ENCODE measurements at places on chromosomes 13 and 19.

- no peak for DNase-seq
These were observed 1373.6 kb upstream of the SPRY2 start for GRCh38 chr13:81714513-81714912.

DNA sequence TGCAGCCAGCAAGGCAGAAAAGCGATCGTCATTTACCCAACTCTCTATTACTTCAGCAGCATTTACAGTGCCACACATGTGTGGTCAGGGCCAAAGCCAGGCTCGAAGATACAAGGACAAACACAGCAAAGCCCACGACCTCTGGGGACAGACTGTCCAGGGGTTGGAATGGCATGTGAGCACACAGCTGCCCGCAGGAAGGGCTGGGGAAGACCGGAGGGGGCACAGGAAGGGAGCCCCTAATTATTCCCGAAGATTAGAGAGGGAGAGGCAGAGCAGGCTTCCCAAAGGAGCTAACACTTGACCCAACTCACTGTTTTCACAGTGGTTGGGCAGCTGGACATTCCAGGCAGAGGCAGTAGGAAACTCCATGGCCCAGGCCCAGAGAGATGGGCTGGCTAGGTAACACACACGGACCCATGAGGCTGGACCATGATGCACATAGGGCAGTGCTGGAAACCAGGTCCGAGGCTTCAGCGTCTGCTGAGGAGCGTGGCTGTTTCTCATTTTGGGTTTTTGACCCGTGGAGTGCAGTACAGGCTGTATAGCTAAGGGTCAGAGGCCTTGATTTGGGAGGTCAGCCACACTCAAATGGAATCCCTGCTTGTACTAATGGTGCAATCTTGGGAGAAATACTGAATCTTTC is 179.8 kb downstream of the FOXO1 start:
- DNase-seq = no peak

GRCh38 chr13:93670866-93671265 is 444.3 kb downstream of the GPC6 start:
- no peak for DNase-seq

DNA sequence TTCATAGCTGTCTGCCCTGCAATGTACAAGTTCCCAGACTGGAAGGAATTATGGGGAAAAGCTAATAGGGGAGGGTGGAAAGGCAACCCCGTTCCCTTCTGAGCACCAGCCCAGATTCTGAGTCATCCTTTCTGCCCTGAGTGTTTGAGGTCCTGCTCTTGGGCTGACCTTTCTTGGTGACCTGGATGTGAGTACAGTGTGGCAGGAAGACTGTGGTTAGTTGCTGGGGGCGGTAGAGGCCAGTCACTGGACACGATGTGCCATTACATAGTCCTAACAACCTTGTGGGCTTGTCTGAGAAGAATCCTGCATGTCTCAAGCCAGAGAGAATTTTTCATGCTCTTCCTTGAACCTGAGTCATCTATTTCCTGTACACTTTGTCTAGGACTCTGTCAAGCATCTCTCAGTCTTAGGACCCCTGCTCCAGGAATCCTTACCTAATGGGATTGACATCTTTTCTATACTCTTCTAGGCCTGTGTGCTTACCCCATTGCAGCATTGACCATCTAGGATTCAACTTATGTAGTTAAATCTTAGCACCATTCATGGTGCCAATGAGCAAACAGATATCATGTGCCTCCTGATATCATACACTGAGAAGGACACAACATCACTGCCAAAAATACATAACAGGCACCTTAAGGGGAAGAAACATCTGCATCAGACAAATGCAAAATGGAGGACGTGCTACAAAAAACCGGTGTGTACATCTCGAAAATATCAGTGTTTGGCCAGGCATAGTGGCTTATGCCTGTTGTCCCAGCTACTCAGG is 8.1 kb upstream of the ANGPTL4 start:
- DNase-seq = peak; percentile 99

DNA sequence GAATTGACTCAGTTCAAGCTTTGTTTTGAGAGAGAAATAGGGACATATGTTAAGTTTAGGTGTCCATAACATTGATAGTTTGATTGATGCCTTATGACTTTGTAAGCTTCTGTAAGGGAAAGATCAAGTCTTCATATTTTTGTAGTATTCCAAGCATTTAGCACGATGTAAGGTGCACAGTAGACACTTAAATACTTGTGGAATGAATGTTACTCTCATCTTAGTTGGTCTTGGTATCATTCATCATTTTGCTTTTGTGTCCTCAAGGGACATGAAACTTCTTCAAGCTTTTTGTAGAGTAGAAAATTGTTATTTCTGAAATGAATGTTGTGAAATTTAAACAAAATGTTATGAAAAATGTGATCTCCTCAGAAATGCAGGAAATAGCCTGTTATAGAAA is 10.1 kb downstream of the TDRD3 start:
- no peak for DNase-seq

- no peak for DNase-seq
These were observed 16.3 kb downstream of the EPS8L1 start for GRCh38 chr19:55091955-55092354.

GRCh38 chr13:100173203-100173602 is 84.3 kb downstream of the PCCA start:
- DNase-seq = no peak

DNA sequence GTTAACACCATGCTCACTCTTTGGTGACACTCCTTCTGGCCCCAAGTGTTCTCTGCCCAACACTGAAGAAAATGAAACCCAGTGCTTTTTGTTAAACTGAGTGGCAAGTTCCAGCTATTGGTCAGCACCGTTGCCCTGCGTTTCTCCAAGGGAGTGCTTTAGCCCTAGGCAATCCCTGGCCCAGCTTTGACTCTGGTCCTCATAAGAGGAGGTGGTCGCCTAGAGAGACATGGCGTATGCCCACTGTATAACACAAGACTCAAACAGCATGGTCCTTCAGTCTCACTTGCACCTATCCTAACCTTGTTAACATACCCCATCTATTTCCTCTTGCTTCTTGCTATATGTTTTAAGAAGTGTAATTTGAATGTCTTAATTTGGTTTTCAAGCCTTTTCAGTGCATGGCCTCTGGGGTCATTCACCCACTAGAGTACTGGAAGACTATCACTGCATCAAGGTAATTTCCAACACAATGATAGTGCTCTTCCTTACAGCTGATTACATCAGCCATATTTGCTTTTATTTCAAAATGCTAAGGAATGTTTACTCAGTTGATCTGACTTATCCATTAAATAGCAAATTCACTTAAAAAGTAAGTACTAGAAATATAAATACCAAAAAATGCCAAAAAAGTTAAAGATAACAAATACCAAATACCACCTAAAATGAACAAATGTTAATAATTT is 190.5 kb upstream of the SOX21 start:
- DNase-seq = no peak

DNA sequence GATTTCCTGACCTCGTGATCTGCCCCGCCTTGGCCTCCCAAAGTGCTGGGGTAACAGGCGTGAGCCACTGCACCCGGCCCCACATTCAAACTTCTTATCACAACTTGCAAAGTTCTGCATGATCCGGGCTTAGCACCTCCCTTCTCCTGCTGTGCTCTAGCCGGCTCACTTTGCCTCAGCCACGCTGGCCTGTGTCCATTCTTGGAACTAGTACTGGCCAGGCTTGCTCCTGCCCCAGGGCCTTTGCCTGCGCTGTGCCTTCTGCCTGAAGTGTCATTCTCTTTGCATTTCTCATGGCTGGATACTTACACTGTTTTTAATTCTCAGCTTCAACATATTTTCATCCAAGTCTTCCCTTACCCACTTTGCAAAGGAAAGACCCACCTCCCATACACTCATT is 29.9 kb downstream of the CACNG6 start:
- no peak for DNase-seq

DNA sequence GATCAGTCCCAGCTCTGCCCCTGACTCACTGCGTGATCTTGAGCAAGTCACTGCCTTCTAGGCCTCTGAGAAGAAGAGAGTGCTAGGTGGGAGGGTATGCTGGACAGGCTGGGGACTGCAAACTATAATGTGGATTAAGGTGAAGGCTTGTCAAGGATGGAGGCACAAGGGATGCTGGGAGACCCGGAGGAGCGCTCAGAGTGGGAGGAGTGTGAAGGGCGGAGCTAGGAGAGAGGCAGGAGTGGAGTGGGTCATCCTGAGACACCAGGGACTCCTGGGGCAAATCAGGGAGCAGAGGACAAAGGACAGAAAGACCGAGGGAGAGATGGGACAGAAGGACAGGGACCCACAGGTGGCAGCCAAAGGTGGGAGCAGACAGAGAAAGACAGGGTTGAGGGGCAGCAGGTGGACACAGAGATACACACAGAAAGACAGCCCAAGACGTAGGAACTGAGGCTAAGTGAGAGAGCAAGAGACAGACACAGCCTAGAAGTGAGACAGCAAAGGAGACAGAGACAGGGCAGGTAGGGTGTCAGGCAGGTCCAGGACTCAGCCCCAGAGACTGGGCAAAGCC is 2.6 kb downstream of the GRIK5 start:
- DNase-seq = no peak

DNA sequence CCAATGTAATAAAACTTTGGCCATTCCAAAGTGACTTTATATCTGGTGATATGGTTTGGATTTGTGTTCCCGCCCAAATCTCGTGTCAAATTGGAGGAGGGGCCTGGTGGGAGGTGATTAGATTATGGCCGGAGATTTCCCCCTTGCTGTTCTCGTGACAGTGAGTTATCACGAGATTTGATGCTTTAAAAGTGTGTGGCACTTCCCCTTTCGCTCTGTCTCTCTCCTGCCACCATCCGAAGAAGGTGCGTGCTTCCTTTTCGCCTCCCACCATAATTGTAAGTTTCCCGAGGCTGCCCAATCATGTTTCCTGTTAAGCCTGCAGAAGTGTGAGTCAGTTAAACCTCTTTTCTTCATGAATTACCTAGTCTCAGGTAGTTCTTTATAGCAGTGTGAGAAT is 9.3 kb upstream of the NALCN start:
- DNase-seq = no peak

- DNase-seq = peak; percentile 31
These were observed 26.1 kb upstream of the EEF1AKMT1 start for GRCh38 chr13:20799726-20800416.

- peak; percentile 92 for DNase-seq
These were observed 2.5 kb downstream of the PRR36 start for GRCh38 chr19:7871437-7872305.

DNA sequence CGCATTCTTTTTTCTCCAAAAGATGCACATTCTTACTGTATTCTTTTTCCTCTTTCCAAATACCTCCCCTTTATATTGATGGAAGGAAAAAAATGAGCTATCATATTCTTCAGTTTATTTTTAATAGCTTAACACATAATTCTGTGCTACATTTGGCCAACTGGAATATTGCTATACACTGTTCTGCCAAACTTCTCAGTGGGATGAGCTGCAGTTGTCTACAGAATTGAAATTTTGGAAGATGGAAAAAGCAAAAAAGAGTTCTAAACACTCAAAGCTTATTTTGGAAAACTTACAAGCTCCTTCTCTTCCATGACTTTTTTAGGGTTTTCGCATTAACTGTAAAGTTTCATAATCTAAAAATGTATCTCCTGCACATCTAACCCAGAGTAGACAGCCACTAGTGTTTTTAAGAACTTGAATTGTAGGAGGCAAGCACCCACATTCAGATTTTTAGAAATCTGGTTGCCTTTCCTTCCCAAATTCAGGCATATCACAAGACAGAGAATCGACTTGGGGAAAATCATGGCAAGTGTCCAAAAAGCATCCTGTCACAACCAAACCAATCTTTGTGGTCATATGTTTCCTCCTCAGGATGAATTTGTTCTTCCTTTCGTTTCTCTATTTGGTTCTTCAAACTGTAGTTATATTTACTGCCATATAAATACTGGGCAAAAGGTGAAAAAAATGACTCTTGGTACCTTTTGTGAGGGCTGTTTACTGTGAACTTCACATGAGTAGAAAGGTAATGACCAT is 111.4 kb upstream of the FRY start:
- no peak for DNase-seq

GRCh38 chr13:112260108-112261055 is 115.8 kb upstream of the SPACA7 start:
- DNase-seq = no peak
